ENCODE measurements at places on chromosomes 3 and 15.

DNA sequence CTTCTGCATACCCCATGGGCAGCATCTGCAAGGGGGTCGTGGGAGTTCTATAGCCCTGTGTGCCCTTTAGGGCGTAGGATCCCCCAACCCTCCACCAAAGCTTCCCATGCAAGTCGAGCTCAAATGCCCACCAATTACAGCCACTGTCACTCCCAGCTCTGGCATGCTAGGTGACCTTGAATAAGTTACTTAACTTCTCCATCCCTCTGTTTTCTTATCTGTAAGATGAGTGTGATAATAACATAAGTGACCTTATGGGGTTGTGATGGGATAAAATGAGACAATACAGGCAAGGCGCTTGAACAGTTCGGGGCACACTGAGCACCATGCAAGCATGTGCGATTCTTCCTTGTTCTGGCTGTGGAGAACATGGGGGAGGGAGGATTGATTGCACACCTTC lies 74.8 kb upstream of the POMGNT2 start:
- no peak for DNase-seq

DNA sequence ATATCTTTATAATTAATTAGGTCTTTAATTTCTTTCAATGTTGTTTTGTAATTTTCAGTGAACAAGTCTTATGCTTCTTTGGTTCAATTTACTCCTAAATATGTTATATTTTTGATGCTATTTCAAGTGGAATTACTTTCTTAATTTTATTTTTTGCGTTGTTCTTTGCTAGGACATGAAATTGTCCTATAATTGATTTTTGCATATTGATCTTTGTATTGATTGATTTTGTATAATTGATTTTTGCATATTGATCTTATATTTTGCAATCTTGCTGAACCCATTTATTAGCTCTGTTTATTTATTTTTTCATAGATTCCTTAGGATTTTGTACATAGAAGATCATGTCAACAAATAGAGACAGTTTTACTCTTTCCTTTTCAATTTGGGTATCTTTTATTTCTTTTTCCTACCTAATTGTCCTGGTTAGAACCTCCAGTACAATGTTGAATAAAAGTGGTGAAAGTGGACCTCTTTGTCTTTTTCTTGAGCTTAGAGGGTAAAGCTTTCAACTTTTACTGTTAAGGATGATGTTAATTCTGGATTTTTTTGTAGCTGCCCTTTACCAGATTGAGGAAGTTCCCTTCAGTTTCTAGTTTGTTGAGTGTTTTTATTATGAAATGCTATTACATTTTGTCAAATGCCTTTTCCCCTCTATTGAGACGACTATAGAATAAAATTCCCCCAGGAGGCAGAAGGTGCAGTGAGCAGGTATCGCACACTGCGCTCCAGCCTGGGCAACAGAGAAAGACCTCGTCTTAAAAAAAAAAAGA lies 36.8 kb upstream of the CCDC50 start:
- DNase-seq: no peak

GRCh38 chr3:150760431-150761200 lies 2.4 kb downstream of the SIAH2 start:
- no peak for DNase-seq

GRCh38 chr3:9362731-9363530 lies at the start of gene THUMPD3:
Gene THUMPD3, plus strand, starts transcription at chr3:9363054. Its CDS starts 2,015 bp downstream, at chr3:9365069.
- peak; percentile 84 for DNase-seq

DNA sequence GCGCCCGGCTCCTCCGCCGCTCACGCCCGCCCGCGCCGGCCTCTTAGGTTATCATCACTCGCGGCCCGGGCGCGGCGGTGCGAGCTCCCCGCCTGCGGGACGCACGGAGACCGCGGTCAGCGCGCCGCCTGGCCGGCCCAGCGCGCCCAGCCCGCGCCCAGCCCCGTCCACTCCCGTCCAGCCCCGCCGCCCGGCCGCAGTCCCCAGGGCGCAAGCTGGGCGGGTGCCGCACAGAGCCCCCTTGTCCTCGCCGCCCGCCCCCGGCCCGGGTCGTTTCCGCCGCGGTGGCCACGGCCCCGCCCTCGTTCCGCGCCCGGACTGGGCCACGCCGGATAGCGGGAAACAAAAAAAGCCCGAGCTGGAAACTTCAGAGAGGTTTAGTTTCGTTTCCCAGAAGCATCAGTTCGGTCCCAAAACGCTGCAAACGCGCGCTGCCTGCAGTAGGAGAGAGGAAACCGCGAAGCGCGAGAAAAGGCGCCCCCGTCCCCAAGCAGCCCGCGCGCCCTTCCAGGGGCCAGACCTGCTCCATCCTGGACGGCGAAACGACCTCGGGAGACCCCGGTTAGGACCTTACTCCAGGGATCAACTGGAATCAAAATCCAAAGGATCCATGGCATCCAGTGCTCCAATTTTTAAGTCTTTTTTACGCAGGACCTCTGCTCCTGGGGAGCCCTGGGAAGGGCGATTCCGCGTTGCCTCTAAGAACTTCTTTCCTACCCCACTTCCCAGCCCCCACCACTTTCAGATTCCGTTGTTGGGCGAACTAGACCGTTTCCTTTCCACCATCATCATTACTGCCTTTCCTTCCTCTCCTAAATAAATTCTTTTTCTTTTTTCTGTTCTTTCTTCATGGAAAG lies at the start of gene ATP10A:
Gene ATP10A (minus strand): TSS at position 217 of the 857 bp plus-strand sequence. CDS start 231 bp downstream, outside the sequence.
- no peak for DNase-seq

GRCh38 chr15:68934341-68934740 lies 4.0 kb downstream of the SPESP1 start:
- no peak for DNase-seq

DNA sequence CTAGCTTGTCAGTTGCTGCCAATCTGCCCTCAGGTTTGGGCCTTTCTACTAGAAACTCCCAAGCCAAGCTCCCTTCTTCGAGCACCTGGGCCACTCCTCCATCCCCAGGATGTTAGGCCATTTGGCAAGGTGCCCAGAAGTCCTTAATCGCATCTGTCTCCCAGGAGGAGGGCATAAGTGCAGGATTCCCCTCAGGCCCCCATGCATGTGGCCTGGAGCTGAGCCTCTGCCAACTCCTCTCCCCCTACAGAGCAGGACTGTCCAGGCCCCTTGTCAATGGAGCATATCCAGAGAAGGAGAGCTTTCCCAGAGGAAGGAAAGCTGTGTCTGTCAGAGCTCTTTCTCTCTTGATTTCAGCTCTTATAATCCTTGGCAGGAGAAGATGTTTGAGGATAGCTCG lies 182.6 kb upstream of the ROPN1 start:
- no peak for DNase-seq

- DNase-seq: no peak
Observed at GRCh38 chr3:73324203-73325155, 263.0 kb downstream of the EBLN2 start.

GRCh38 chr3:52801839-52802238 lies 7.2 kb downstream of the ITIH3 start:
- no peak for DNase-seq

DNA sequence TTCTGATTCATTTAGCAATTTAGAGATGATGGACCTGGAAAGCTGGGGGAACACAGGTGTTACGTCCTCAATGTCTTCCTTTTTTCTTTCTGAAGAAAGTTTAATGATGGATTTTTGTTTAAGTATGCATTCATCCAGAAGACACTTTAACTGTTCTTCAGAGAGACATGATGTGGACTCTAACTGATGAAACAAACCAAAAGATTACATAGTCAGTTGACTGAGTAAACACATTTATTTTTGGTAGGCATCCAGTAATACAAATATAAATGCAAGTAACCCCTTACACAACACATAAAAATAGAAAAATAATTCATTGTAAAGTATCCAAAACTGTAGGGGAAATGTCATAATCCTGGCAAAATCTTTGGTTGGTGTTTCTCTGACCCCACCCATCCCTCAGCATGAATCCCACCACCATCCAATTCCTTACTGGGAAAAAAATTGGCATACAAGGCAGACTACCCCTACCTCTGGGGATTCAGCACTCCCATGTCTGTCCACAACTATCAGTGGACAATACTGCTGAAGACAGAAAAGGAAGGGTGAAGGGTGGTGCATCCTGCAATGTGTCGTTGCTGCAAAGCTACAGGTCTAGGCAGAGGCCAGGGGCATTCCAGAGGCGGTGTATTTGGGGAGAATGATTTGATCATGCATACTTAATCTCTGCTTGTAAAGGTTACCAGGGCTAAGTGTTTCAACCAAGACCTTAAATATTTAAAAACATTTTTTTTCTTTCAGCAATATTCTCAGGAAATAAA lies 37.4 kb downstream of the THBS1 start:
- DNase-seq: no peak

DNA sequence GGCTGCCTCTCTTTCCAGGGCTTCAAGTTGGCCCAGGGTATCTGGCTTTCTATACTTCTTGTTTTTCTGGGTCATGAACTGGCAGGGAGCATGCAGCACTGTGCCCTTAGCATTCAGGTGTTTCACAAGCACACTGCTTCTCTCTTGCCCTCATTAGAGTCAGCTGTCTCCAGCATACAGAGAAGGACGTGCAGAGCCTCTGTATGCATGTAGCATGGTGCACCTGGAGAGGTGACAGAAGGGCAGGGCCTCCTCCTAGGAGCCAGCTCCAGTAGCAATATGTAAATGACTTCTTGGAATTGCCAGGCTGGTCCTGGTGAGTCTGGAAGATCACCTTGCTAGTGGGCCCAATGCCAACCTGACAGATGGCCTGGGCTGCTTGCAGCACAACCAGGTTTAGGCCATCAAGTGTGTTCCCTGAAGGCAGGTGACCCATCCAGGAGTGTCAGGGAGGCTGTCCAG lies 44.8 kb upstream of the ATP2C1 start:
- DNase-seq: no peak

DNA sequence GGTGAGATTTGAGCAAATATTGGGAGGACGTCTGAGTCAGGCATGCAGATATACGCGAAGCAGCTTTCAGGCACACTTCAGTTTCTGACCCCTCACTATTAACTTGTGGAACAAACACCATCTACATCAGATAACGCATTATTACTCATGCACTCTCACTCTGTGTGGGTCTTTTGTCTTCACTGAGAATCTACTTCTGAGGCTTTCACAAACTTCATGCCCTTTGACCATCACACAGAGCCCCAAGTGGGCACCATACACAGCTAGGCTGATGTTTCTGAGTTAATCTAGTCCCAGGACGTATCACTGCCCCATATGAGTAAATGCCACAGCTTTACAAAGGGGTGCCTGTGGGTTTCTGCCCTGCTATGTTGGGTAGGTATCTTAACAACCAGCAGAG lies 39.6 kb upstream of the IP6K2 start:
- DNase-seq: no peak

- DNase-seq: peak; percentile 28
Observed at GRCh38 chr3:27880969-27881892, 159.1 kb upstream of the EOMES start.

- no peak for DNase-seq
Observed at GRCh38 chr3:194657439-194657838, 14.6 kb downstream of the LSG1 start.

DNA sequence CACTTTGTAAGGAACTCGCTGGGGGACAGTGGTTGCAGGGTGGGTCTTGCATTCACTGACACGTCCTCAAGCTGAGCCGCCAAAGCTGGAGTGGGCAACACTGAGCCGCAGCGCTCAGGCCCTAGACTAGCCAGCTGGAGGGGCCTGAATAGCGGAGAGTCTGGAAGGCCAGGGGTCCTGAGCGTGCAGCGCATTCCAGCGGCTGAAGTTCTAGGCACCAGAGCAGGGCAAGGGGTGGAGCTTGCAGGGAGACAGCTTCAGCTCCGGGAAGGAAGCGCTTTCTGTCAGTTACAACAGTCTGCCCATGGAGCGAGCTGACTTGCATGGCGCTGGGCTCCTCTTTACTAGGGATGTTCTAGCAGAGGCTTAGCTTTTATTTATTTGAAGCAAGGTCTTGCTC lies 2.7 kb downstream of the MAP6D1 start:
- no peak for DNase-seq

DNA sequence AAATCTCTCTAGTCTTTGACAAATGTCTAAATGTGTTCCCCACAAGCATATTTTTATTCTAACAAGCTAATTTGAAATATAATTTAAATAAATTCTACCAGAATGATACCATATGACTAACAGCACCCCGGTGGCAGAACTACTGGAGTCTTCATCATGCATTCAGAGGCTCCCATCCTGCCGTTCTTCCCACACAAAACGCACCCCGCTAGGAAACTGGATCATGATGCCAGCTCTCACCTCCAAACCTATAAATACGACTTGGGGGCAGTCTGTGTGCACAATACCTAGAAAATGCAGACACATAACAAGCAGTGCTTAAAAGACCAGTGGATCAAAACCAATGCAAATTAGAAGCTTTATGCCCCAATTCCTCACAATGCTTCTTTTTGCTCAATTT lies 8.5 kb downstream of the HOMER2 start:
- no peak for DNase-seq

DNA sequence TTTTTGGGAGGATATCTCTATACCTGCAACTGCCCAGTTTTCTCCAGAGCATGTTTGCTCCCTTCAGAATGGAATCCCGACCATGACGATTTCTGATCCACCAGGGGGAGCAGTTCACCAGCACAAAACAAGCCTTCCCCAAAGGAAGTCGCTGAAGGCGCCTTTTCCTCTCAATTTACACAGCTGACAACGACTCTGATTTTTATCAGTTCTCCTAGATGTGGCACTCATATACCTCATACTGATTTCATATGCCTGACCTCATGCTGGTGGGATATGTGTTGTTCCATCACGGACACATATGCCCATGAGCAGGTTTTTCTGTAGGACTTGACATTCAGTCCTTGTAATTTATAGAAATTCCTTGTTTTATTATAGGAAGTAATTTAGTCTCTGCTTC lies 1028.2 kb downstream of the MCTP2 start:
- peak; percentile 8 for DNase-seq

DNA sequence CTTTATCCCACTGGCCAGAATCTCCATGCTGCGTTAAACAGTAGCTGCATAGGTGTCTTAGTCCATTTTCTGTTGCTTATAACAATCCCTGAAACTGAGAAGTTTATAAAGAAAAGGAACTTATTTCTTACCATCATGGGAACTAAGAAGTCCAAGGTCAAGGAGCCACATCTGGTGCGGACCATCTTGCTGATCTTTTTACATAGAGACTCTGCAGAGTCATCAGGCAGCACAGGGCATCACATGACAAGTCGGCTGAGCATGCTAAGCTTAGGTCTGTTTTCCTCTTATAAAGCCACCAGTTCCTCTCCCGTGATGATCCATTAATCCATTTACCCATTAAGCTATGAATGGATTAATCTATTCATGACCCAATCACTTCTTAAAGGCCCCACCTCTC lies 22.4 kb upstream of the FAM174B start:
- no peak for DNase-seq

GRCh38 chr15:101694261-101694660 lies 30.0 kb downstream of the TARS3 start:
- DNase-seq: no peak

- DNase-seq: no peak
Observed at GRCh38 chr15:47945872-47946650, 174.7 kb upstream of the SLC24A5 start.

GRCh38 chr3:141341536-141341935 lies 26.8 kb upstream of the ZBTB38 start:
- no peak for DNase-seq

DNA sequence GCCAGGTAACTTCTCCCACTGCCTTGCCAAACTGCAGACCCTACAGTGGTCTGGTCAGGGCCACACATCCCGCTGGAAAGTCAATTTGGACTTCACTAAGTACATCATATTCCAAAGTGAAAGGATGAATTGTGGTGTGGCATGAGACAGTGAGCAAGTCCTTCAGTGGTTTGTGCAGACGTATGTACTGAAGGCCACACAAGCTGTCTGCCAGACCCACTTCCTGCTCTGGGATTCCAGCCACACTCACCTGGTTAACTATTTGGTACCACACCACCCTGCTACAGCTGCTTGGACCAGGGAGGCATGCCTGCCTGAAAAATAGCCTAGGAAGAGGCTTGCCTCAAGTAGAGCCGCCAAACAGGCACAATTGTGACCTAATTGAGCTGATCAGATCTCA lies 94.1 kb upstream of the STRIT1 start:
- no peak for DNase-seq

GRCh38 chr3:196292286-196292923 lies 4.9 kb upstream of the PCYT1A start:
- DNase-seq: no peak
